Occipital lobe (tissue), 3 donors: ENCODE measurements at places on chromosomes 3 and 15.

GRCh38 chr3:99747915-99748314 is 69.7 kb upstream of the CMSS1 start:
- DNase-seq: no peak

DNA sequence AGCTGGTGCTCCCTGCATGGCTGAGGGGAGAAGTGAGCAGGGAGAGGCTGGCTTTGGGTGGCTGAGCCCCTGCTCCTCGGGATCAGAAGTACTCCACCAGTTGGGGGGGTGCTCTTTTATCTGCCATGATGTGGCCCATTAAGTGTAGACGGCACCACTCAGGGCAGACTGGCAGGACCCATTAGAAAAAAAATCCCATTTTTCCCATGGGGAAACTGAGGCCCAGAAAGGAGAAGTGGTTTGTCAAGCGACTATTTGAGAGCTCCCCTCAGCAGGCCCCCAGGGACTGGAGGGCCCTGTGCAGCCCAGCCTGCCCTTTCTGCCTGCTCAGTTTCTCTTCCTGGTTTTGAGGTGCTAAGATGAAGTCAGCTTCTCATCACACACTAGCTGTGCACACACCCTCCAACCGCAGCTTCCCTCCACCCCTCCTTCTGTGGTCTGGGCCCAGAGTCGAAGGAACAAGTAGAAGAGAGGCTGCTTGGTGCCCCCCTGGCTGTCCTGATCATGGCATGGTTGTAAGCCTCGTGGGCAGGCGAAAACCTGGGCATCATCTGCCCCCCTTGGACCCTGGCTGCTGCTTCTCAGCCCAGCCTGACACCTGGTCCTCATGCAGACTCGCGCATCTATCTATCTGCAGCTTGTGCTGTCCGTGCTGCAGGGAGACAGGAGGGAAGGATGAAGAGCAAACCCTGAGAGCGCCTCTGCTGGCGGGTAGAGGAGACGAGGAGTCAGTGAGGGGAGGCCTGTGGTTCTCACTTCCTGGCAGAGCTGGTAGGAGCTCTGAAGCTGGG is 5.6 kb downstream of the CSK start:
- DNase-seq: no peak

DNA sequence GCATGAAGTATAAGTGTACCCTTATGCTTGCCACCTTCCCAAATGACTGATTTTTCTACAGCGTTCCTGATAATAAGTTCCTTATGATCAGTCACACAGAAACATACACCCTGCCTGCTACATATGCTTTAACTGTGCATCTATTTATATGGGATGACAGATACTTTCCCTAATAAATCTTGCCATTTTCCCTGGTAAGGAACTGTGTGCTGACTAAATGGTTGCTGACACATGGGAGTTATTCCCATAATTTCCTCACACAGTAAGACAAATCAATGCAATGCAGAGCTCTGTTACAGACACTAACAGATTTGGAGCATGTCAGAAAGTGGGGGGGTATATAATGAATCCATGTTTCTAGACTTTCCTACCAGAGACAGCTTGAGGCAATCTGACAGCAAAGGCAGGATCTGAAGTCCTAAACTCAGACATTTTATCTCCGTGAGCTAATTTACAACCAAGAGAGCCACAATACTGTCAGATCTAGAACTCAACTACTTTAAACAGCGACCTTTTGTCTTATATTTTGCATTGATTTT is 86.9 kb upstream of the TCF12 start:
- DNase-seq: no peak

DNA sequence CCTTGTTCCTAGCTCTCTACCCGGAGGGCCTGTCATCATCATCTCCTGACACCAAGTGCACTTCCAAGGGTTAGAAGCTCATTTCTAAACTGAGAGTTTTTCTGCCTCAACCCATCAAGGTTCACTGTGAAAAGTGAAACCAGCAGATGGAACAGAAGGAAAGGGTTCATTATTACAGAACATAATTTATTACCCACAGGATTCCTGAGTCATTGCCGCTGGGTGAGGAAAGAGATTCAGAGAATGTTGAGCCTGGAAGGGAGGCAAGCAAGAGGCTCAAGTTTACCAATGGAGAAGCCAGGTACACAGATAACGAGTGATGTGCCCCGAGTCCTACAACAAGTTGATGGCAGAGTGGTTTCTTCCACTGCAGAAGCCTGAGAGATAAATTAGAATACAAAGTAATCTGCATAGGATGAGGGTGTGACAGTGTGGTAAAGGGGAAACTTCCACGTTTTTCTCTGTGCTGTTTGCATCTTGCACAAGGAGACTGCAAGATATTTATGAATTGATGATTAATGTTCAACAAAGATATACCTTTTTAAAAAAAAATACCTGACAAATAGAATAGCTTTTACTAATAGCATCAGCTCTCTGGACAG is 80.5 kb upstream of the SETMAR start:
- no peak for DNase-seq
